ENCODE measurements at places on chromosomes 12 and 14. TPM values are rescaled to one million over a fixed set of nuclear protein-coding genes. Genes with fewer than 3 reads are reported as not detected.

RDH16 gene
- 0.79 TPM for total RNA-seq

SOAT2 gene
- 0.79 TPM for total RNA-seq

DNA sequence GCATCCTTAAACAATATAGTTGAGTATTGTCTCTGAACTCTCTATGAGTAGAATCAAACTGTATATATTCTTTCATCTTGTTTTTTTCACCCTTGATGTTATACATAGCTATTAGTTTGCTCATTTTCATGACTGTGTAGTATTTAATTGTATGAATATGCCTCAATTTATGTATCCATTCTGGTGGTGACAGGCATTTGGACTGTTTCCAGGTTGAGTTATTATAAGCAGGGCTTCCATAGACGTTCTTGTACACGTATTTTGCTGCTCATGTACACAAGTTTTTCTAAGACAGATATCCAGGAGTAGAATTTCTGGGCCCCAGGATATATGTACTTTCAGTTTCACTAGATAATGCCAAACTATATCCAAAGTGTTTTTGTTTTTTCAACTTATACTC lies 211.4 kb downstream of the NTF3 start:
- DNase-seq: no peak

GRCh38 chr14:73500360-73500759 lies 9.6 kb downstream of the RIOX1 start:
- DNase-seq: peak; percentile 74

GRCh38 chr12:89779090-89779489 lies 70.5 kb upstream of the ATP2B1 start:
- no peak for DNase-seq

- DNase-seq: no peak
Observed at GRCh38 chr14:28515571-28515970, 251.0 kb upstream of the FOXG1 start.

NAV3 gene
- total RNA-seq: 4.2 TPM

GRCh38 chr14:81219759-81220579 lies 790 bp downstream of the GTF2A1 start:
- no peak for DNase-seq

- DNase-seq: no peak
Observed at GRCh38 chr14:78764240-78764639, 594.1 kb downstream of the NRXN3 start.

DNA sequence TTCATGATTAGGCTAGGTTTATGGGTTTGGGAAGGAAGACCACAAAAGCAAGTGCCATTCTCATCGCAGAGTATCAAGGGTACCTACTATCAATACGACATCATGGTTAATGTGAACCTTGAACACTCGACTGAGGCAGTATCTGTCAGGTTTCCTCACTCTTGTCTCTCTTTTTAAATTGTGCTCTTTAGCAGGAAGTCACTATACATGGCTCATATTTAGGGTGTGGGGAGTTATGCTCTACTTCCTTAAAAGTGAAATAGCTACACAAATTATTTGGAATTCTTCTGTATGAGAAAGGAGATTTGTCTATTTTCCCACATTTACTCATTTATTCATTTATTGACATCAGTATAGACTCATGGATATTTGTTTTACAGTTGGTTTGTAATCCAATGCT lies 5.9 kb upstream of the CLEC4E start:
- no peak for DNase-seq

SERPINA3 gene
- not detected for total RNA-seq

- DNase-seq: peak; percentile 84
Observed at GRCh38 chr12:93243689-93244513, 133.8 kb upstream of the NUDT4 start.

- no peak for DNase-seq
Observed at GRCh38 chr14:88130057-88130432, 125.1 kb downstream of the GPR65 start.

SMOC1 gene
- total RNA-seq: not detected

Data from PC-9 (cell line).